ENCODE measurements at places on chromosomes 6 and 20.
A peak's percentile ranks its signal among the peaks of the same experiment; 100 is the strongest.

GRCh38 chr6:163572612-163573011 lies 158.1 kb downstream of the QKI start:
- DNase-seq: no peak

DNA sequence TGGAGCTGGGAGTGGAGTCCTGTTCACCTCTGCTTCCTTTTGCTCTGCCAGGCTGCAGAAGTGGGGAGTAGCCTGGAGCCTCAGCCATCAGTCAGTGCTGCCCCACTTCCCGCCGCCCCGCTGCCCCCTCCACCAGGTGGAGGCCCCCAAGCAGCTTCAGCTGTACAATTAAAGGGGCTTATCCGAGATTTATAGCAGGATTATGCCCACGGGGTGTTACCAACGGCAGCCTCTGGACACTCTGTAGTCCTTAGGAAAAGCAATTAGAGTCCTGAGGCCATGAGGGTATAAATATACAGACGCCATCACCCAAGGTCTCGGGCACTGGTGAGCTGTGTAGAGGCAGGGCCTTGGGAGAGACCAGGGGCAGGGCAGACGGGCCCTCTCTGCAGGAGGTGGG lies 55.4 kb downstream of the GRM4 start:
- no peak for DNase-seq

DNA sequence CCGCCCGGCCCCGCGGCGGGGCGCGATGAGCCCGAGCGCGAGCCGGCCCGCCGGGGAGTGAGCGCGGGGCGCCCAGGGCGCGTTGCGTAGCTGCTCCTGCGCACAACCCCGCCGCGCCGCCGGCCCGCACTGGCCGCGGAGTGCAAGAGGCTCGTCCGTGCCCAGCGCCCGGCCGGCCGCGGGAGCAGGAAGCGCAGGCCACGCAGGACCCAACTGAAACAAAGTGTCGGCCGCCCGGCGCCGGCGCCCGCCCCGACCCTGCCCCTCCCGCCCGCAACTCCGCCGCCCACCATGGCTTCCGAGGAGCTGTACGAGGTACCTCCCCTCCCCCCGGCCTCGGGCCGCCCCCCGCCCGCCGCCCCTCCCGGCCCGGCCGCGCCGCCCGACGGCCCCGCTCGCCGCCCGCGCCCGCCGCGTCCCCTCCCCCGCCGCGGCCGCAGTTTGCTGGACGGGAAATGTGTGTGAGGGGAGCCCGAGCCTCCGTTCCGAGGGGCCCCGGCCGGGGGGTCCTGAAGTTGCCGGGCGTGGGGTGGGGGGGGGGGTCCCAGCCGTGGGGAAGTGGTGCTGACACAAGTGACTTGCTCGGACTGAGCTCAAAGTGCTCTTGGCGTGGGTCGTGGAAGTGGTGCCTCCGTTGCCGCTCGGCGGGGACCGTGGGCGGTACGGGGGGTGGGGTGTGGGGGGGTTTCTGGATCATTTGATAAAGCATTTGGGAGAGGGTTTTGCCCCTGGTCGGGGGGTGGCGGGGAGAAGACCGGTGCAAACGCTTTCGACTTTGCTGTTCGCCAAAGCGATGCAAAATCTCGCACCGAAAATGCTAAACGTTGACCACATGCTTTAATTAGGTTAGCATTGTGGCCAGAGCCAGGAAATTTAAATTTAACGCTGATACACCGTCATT lies 539 bp downstream of the CDYL start:
- no peak for DNase-seq

- DNase-seq: no peak
Measured at GRCh38 chr6:158468666-158469065, 91.2 kb upstream of the TMEM181 start.

DNA sequence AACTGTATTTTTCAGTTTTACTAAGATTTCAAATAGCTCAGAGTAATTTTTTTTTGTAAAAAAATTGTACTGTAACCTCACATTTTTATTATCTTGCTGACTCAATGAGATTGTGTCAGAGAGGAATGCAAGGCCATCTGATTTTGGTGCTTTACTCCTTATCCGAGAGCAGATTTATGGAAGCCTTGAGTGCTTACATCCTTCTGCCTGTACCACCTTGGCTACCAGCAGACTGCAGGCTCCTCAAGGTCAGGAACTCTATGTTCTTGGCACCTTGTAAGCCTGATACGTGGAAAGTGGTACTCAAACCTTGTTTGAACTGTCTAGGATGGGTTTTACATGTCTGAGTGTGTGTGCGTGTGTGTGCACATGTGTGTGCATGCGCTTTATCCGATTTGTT lies 80.1 kb upstream of the MLIP start:
- no peak for DNase-seq

- DNase-seq: no peak
Measured at GRCh38 chr20:43917380-43917779, 2.7 kb downstream of the TOX2 start.

- DNase-seq: no peak
Measured at GRCh38 chr6:26552640-26553188, 14.5 kb downstream of the HMGN4 start.

- no peak for DNase-seq
Measured at GRCh38 chr20:62357187-62357667, 9.9 kb downstream of the LAMA5 start.

DNA sequence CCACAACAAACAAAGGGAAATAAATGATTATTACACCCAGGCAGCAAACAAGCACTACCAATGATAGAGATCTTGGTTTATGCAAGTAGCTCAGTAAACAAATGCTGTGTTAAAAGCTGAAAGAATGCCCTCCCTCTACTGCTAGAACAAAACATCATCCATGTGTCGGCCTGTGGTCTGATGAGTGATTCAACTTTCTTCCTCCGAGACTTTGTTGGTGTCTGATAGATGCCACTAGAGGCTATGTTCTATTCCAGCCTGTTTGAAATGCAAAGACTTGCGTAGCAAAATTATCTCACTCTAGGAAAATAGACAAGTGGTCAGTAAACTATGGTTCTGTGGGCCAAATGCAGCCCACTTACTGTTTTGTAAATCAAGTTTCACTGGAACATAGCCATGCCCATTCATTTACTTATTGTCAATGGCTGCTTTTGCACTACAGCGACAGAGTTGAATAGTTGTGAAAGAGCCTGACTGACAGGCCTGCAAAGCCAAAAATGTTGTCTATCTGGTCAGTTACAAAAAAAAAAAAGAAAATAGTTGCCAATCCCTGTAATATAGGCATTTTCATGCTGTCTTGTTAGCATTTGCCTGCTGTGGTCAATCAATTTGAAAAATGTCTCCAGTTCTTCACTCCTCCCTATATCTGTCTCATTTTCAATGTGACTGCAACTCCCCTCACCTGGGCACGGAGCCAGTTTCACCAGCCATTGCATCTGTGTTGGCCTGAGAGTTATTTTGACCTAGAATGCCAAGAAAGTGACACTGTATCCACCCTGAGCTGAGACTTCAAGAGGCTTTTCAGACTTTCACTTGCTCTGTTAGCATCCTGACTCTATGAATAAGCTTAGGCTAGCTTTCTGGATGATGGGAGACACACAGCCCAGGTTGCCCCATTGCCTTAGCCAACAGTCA lies 544.6 kb upstream of the BTBD3 start:
- DNase-seq: no peak

GRCh38 chr6:45075246-45075645 lies 252.9 kb upstream of the RUNX2 start:
- peak; percentile 93 for DNase-seq

- no peak for DNase-seq
Measured at GRCh38 chr6:48584846-48585245, 473.8 kb upstream of the PTCHD4 start.

GRCh38 chr20:22403022-22403631 lies 181.2 kb downstream of the FOXA2 start:
- DNase-seq: no peak

GRCh38 chr6:113281014-113281413 lies 576.1 kb upstream of the MARCKS start:
- DNase-seq: peak; percentile 32

DNA sequence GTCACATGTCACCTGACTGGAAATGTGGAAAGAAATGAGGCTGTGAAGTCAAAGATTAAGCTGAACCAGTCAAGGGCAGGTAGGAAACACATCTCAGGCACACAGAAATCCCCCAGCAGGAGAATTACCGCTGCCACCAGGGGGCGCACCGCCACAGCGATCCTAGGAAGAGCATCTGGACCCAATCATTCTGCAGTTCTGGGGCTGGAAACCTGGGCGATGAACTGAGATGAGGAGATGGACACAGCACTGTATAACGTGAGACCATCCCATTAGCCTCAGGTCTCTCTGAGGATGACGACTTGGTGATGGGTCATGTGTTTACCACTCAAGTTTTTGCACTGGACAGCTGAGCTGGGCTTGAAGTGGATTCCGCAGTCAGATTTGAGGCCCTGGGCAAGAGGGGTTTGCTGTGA lies 6.5 kb upstream of the SLC24A3 start:
- no peak for DNase-seq

- no peak for DNase-seq
Measured at GRCh38 chr6:105641504-105641903, 238.6 kb upstream of the PREP start.

GRCh38 chr6:159646116-159646515 lies 46.9 kb downstream of the SOD2 start:
- DNase-seq: no peak

GRCh38 chr6:47083586-47084047 lies 41.5 kb upstream of the ADGRF1 start:
- no peak for DNase-seq

DNA sequence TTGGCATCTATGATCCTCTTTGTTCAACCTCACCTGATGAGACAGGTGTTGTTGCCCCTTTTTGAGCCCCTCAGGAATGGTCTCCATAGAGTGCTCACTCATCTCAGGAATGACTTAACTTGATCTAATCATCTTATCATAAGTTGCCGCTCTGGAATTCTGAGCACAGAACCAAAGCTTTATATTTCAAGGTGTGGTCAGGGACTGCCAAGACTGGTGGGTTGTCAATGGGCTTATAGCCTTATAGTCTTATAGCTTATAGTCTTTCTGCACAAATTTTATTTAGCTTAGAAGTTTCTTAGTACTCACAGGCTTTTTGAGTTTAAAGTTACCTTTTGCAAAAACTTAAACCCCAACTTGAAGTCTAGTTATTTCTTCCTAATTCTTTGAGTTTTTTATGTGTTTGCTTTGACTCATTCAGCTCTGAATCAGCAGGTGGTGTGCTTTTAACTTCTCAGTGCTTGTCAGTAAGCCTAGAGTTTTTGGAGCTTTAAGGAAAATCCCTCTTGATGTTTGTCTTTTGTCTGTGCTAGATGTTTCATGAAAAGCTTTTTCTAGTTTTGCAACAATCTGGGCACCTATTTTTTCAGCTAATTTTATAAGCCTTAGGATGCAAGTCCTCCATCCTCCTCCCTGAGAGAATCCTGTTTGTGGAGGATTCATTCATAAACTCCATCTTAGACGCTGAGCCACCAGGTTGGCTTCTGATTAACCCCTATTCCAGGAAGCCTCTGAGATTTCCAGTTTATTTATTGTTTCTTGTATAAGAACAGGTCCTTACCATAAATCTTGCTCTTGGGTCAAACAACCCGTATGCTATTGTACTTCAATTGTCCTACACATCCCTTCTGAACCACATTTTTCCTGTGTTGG lies 72.3 kb upstream of the SSTR4 start:
- DNase-seq: peak; percentile 1

DNA sequence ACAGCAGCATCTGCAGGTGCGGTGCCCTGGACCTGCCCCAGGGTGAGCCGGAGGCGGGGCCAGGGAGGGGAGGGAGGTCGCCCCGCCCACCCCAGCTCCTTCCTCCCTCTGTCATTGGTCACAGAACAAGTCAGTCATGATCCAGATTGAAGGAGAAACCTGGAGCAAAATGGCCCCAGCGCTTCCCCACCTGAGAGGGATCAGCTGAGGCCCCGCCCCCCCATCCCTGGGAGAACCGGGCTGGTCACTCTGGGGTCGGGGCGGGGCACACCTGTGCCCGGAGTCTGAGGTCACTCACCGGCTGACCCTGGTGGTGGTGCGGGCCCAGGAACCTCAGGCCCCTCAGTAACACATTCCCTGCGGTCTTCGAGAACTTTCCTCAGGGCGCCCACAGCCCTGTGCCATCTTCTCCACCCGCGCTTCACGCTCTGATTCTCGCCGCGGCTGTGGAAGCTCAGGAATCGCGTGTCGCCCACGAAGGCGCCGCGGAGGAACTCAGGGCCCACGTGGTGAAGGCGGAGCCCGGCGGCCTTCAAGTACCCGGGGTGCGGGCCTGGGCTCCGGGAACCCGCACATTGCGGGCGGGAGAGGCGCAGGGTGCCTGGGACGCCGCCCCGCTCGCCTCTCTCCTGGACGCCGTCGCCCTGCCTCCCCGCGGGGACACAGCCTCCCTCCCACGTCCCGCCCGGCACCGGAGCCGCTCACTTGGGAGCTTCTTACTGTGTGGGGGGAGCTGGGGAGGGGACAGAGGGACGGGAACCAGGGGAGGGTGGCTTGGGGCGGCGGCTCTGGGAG lies 36.4 kb upstream of the HLA-C start:
- no peak for DNase-seq

GRCh38 chr20:2879146-2879545 lies 5.9 kb downstream of the PTPRA start:
- DNase-seq: peak; percentile 60

All from non-pigmented ciliary epithelial cell (primary cell).